ENCODE measurements at places on chromosomes 13 and 19.
A peak's percentile ranks its signal among the peaks of the same experiment; 100 is the strongest.

DNA sequence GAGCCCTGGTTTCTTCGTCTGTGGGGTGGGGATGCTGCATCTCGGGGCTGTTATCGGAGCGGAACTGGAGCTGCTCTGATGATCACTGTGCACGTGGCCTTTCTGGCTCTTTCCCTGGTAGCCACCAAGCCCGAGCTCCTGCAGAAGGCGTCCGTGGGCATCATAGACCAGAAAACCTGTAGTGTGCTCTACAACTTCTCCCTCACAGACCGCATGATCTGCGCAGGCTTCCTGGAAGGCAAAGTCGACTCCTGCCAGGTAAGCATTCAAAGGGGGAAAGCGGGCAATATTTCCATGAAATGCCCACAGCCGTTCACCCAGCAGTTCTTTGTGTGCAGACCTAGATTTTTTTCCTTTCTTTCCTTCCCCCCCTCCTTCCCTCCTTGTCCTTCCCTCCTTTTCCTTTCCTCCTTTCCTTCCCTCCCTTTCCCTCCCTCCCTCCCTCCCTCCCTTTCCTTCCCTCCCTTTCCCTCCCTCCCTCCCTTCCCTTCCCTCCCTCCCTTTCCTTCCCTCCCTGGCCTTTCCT, 9.4 kb downstream of the TIMM13 start:
- no peak for DNase-seq

DNA sequence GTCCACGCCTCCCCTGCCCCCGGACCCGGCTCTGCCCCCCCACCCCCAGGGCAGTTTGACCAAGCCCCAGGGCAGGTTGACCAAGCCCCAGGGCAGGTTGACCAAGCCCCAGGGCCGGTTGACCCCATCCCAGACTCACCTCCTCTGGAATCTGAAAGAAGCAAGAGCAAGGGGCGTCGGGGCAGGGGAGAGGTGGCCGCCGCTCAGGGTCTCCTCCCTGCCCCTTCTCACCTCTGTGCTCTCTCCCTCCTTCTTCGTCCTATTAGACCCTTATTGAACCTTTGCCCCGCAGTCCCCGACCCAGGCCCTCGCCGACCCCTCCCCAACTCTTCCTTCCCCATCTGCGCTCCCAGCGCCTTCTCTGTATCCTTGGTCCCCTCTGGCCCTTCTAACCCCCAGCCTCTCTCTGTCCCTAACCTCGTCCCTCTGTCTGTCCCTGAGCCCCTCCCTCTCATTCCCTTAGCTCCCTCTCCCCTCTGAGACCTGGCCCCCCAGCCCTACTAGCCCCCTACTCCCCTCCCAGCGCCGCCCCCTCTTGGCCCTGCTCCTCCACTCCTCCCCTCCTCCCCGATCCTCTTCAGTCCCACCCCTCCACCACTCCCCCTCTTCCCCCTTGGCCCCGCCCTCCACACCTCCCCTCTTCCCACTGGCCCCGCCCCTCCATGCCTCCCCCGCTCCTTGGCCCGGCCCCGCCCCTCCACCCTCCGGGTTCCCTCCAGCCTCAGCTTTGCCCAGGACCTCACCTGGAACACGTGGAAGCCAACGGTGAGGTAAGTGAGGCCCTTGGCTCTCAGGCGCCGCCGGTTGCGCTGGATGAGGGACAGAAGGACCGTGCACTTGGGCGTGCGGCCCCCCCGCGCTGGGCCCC, 7.6 kb downstream of the CAPN12 start:
- peak; percentile 78 for DNase-seq

GRCh38 chr19:10565028-10565566, 713 bp downstream of the KRI1 start:
- DNase-seq = peak; percentile 82

DNA sequence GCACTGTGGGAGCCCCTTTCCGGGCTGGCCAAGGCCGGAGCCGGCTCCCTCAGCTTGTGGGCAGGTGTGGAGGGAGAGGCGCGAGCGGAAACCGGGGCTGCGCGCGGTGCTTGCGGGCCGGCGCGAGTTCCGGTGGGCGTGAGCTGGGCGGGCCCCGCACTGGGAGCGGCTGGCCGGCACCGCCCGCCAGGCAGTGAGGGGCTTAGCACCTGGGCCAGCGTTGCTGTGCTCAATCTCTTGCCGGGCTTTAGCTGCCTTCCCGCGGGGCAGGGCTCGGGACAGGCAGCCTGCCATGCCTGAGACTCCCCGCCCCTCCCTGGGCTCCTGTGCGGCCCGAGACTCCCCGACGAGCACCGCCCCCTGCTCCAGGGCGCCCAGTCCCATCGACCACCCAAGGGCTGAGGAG, 405.2 kb upstream of the PRR20A start:
- DNase-seq = no peak

GRCh38 chr13:99046851-99047250, 69.0 kb upstream of the DOCK9 start:
- no peak for DNase-seq
